ENCODE measurements at places on chromosomes 16 and 17.
A peak's percentile ranks its signal among the peaks of the same experiment; 100 is the strongest.

DNA sequence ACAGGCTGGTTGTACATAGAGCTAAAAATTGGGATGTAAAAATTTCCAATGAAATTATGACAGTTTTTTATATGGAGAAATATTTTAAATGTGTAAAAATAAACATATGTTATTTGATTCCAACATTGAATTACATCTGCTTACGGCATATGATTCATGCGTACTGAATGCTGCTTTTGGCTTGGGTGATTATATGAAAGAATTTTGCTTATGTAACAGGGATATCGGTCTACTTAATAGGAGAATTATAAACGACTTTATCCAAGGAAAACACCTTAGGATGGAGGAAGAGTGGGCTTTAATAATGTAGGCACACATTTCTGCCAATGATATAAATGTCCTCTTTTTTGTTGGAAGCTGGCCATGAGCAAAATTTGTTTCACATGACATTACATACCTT, 197.3 kb upstream of the GOT2 start:
- DNase-seq, result no peak

- DNase-seq, result peak; percentile 49
These were observed 20.0 kb upstream of the WFIKKN1 start for GRCh38 chr16:610513-611381.

DNA sequence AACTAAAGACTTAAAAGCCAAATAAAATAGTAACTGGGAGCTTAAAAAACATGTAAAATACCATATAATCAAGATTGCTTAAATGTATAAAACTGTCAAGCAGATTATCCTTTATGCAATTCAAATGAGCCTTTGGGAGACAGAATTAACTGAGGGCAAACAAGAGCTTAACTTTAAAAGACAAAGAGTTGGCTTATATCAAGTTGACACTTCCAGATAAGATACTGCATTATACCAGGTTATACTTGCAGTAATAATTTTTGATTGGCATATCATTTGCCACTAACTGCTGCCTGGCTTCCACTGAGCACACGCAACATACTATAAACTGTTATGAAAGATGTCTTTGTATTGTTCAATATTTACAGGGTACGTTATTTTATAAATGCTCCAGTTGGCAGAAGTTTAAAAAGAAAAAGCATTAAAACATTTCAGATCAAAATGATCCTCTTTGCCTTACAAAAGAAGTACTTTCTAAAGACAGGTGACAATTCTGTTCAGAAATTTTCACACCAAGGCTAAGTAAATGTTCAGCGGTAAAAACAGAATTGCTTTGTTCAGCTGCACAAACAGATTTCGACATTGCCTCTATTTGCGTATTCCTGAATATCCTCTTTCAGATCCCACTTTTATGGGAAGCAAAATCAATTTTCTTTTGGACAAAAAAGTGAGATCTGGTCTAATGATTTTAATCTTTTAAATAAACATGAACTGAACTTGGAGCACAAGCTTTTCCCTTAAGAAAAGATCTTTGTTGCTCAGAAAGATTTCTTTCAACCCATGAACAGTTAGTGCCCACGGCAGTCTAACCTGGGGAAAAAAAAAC, 50.7 kb downstream of the TOX3 start:
- no peak for DNase-seq

GRCh38 chr17:75036643-75037268, 10.0 kb downstream of the ATP5PD start:
- peak; percentile 94 for DNase-seq

GRCh38 chr16:53090591-53091411, 36.0 kb downstream of the CHD9 start:
- no peak for DNase-seq

- no peak for DNase-seq
These were observed 138.5 kb upstream of the TBX2 start for GRCh38 chr17:61261001-61261637.

GRCh38 chr17:44314869-44315661, 6.7 kb downstream of the RUNDC3A start:
- peak; percentile 11 for DNase-seq

GRCh38 chr16:71758293-71758760, 33.8 kb upstream of the PHLPP2 start:
- DNase-seq, result no peak

All from CD4-positive, alpha-beta T cell treated with Interleukin-15 for 4 hours (primary cell).